ENCODE measurements at places on chromosomes 5 and 9. TPM values are rescaled to one million over a fixed set of nuclear protein-coding genes. Genes with fewer than 3 reads are reported as not detected.
A peak's percentile ranks its signal among the peaks of the same experiment; 100 is the strongest.

The MXD3 gene
- 6.8 TPM for total RNA-seq

GRCh38 chr9:121344184-121344583 is 25.9 kb downstream of the STOM start:
- DNase-seq, result no peak

DNA sequence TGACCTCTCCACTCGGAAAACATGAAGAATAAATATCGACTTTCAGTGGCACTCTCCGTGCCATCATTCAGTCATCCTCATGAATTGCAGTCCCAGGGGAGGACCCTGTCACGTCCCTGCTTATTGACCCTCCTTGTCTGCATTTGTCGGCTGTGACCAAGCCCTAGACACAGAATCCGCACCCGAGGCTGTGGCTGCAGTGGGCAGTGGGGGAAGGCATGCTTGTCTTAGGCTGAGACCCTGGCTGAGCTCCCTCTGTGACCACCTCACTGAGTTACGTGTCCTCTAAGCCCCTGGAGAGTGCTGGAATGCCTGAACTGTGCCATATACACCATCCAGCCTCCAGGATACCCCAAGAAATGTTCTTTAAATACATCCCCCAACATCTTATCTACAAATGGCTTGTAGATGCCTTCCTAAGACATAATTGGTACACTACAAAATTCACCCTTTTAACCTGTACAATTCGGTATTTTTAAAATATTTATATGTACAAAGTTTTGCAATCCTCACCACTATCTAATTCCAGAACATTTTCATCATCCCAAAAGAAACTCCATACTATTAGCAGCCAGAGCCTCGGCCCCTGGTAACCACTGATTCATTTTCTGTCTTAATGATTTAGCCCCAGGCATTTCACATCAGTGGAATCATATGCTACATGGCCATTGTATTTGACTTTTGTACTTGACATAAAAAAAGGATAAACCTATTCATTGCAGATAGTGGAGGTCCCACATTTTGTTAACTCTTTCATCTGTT is 80.8 kb upstream of the ICE1 start:
- no peak for DNase-seq

DNA sequence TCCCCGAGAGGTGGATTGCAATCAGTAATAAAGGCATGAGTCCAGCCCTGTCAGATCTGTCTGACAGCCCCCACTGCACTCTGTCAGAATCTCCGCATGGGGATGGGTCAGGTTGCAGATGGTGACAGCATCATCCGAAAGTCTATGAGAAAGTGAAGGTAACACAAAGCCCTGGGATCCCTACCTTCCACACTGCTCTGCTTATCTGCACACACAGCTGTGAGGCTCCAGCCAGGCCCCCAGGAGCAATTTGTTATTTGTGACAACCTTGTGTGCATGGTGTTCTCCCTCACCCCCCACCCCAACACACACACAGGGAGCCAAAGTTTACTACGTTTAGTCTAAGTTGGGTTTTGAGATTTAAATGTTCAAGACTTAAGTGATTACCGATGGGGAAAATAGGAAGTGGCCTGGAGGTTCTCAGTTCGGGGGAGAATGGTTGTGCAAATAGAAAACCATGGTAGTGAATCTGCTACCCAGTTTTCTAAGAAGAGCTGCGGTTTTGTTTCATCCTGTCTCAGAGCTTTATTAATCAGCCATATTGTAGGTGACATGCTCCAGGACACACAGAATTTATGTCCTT is 92.7 kb downstream of the SV2C start:
- DNase-seq, result peak; percentile 10

The INSL4 gene
- not detected for total RNA-seq

The CATSPER3 gene
- total RNA-seq, result not detected

DNA sequence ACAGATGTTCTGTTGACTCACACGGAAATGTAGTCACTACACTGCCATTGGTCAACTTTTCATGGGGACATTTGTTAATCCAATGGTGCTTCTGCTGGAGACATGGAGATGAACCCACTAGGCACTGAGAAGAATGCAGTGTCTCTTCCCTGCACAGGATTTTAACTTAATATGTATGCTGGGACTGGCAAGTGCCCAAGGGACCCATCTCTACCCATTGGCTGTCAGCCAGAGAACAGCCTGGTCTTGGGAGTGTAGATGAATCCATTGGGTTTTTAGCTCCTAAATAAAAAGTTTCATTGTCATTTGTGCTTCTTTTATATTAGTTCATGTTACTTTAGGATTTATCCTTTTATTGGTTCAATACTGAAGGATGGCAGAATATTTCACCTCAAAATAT is 195.8 kb upstream of the CDH6 start:
- DNase-seq, result no peak

All from stomach (tissue), 19 donors.